Kidney epithelial cell (primary cell): ENCODE measurements at places on chromosomes 13 and 19.

DNA sequence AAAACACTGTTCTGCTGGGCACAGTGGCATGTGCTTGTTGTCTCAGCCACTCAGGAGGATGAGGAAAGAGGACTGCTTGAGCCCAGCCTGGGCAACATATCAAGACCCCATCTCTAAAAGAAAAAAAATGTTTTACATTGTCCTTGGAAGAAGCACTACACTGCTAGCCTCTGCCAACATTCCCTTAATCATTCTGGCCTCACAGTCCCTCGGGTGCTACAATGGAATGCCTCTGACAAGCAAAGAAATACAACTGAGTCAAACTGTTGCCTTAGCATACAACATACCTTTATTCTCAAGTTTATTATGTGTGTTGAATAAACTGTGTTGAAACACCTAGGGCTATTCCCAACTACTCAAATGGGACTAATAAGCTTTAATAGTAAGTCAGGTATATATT, 56.1 kb downstream of the PSPC1 start:
- DNase-seq = no peak

DNA sequence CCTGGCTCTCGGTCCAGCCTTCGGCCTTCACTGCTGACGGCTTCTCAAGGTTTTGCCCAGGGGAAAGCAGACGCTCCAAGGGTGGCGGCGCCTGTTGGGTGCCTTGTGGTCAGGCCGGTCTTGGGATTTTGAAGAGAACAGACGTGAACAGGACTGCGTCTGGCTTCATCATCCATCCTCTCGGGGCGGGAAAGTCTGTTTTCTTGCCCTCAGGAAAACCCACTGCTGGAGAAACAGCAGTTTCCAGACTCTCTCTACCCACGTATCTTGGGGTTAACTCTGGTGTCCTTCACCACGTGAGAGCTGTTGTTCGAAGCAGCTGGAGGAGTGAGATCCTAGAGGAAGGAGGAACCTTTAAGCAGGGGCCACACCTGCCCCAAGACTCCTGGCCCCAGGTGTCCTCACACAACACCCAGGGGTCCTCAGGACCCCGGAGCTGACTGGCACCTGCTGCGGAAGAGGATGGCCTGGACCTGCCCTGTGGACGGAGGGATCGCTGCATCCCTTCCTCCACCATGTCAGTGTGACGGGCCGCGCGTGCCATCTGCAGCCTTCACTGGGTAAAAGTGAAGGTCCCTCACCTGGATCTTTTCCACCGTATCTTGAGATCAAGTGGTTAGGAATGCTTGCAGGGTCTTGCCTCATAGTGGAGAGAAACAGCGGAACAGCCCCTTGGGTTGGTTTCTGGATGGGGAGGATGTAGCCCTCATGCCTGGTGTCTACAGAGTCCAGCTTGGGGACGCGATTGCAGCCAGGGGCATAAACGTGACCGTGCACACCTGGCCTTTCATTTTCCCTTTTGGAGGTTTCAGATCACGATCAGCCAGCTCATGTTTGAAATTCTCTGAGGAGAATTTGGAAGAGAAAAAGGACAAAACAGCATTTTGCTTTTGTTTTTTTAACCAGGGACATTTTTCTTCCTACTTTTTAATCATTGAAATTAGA, 69.5 kb upstream of the MCF2L start:
- DNase-seq = no peak

GRCh38 chr13:50401049-50401505, 385.8 kb downstream of the KCNRG start:
- peak; percentile 58 for DNase-seq

- no peak for DNase-seq
These were observed 4.6 kb downstream of the RGL3 start for GRCh38 chr19:11414544-11414943.

- no peak for DNase-seq
These were observed 16.3 kb downstream of the FCHO1 start for GRCh38 chr19:17767559-17767958.
